ENCODE measurements at places on chromosomes 7 and 10. TPM values are rescaled to one million over a fixed set of nuclear protein-coding genes. Genes with fewer than 3 reads are reported as not detected.
A peak's percentile ranks its signal among the peaks of the same experiment; 100 is the strongest.

The ZNF248 gene
- total RNA-seq, result 12.1 TPM

The PNLIPRP1 gene
- total RNA-seq, result not detected

The C7orf57 gene
- 0.14 TPM for total RNA-seq

The FAM25C gene
- total RNA-seq, result not detected

The BHLHA15 gene
- total RNA-seq, result not detected

The STEAP1 gene
- total RNA-seq, result not detected

DNA sequence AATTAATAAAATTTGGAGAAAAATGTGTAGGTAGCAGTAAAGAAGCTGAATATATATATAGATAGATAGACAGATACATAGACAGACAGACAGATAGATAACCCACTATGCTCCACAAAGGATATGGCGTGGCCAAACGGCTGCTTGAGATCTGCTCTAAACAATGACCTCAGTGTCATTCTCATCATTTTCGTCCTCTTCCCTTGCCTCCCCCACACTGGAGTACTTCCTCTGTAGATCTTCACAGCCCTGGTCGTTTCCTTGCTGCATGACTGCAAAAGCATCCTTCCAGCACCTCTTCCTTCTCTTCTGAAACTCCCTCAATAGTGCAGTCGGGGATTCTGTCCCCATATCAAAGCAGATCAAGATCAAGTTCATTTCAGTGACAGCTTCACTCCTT lies 35.6 kb upstream of the ATP6V0A4 start:
- H3K4me3 ChIP-seq, result no peak overlapping the region
- H3K27ac ChIP-seq, result no peak overlapping the region
- H3K4me1 ChIP-seq, result peaks cover 3% of the 10 kb centered on the region
- no peak for DNase-seq
- no peaks in the 10 kb centered on the region for H3K36me3 ChIP-seq

DNA sequence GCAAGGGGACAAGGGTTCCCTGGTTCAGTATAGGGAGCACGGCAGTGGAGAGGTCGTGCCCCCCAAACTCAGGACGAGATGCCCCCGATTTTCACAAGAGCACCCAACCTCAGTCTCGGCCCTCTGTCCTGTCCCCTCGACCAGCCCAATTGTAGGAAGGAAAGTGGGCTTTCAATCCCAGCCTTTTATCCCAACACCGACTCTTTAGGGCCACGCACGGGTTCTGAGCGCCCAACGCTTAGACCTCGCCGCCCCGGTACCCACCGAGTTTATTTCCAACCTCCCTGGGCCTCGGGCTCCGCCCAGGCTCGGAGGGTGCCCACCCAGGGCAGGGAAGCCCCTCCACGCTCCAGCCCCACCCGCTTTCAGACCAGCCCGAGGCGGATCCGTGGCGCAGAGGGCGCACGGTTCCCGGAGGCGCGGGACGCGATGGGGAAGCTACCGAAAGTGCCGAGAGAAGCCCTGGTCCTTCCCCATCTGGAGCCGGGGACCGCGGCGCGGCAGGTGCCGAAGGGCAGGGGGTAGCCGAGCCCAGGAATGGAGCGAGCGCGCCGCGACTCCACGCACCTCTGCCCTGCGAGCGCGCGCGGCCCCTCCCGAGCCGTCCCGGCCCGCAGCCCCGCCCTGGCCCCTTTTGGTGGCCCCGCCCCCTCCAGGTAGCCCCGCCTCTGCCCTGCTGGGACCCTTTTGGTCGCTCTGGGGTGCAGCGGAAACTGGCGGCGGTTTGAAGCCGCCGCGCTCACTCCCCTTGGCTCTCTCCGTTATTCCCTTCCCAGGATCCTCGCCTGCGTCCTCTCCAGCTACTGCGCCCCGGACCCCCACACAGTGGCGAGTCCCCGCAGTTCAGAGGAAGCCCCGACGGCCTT lies 20.4 kb downstream of the GRID2IP start:
- peak overlapping the region; percentile 80 for H3K4me3 ChIP-seq
- DNase-seq, result peak; percentile 86
- no peak overlapping the region for H3K27ac ChIP-seq
- H3K27me3 ChIP-seq, result peaks cover 43% of the 10 kb centered on the region
- H3K36me3 ChIP-seq, result no peaks in the 10 kb centered on the region

DNA sequence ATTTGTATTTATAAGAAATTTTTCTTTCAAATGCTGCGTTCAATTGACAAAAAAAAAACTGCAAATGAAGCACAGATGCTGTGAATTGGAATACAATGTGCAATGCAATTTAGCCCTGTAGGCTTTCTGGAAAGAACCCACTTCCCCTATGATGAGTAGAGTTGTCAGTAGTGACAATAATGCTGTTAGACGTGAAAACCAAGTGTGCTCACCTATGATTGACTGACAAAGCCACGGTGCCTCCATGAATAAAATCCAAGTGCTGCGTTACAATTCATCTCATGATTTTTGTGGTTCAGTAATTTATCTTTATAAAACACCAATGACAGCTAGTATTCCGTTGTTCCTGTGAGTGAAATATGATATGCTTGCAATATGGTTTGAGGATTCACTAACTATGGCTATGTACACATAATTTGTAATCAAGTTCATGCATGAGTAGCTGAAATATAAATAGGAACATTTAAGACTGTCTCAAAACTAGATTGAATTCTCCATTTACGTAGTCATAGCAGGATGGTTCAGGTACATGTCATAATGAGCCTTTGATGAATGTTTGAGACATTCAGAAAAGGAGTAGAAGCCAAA lies 1160.3 kb downstream of the CNTNAP2 start:
- H3K4me3 ChIP-seq, result no peak overlapping the region
- no peaks in the 10 kb centered on the region for H3K36me3 ChIP-seq
- H3K27me3 ChIP-seq, result no peaks in the 10 kb centered on the region
- H3K27ac ChIP-seq, result no peak overlapping the region
- H3K4me1 ChIP-seq, result no peaks in the 10 kb centered on the region

GRCh38 chr7:30652698-30653641 lies 29.3 kb downstream of the CRHR2 start:
- no peak overlapping the region for H3K4me3 ChIP-seq
- H3K4me1 ChIP-seq, result no peaks in the 10 kb centered on the region
- peaks cover 3% of the 10 kb centered on the region for H3K36me3 ChIP-seq
- H3K27me3 ChIP-seq, result no peaks in the 10 kb centered on the region
- DNase-seq, result peak; percentile 23
- H3K27ac ChIP-seq, result no peak overlapping the region

DNA sequence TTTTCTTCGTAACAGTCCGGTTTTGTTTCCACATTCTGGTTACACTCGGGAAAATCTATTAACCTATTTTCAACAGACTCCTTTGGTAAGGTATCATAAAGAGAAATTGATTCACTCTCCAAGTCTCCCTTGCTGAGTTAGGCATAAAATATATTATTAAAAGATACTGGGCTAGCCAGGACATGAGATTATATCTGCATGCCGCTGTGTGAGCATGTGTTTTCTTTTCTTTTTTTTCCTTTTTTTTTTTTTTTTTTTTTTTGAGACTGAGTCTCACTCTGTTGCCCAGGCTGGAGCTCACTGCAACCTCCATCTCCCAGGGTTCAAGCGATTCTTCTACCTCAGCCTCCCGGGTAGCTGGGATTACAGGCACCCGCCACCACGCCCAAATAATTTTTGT lies 23.0 kb upstream of the SFMBT2 start:
- no peak for DNase-seq
- peaks cover 22% of the 10 kb centered on the region for H3K27me3 ChIP-seq
- no peak overlapping the region for H3K4me3 ChIP-seq

DNA sequence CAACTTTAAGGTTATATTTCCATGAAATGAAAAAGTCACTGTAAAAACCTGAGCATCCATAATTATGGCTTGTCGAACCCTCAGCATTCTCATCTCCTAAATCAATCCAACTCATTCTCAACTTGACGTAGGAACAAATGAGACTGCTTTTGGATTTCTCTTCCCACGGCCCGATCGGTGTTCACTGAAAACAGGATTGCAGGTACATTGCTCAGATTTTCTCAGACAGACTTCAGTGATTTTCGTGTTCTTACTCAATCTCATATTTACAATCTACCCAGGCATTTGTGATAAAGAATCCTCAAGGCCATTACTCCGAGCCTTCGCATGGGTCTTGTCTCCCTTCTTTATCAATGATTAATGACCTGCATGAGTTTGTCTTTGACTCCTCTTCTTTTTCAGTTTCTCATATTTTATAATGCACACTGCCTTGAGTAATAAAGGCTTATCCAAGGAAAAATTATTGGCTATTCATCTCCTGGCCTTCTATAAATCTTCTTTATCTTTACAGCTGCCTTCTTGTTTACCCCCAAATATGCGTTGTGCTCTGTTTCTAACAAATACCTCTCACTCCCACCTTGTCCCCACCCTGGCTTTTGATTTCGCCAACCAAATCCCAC lies 90.4 kb upstream of the MYO3A start:
- peaks cover 2% of the 10 kb centered on the region for H3K27me3 ChIP-seq
- no peak overlapping the region for H3K4me3 ChIP-seq
- DNase-seq, result no peak
- H3K36me3 ChIP-seq, result no peaks in the 10 kb centered on the region

- peaks cover 22% of the 10 kb centered on the region for H3K36me3 ChIP-seq
- H3K4me1 ChIP-seq, result peaks cover 8% of the 10 kb centered on the region
- no peak overlapping the region for H3K27ac ChIP-seq
- no peak for DNase-seq
These were observed 86.7 kb upstream of the GSDME start for GRCh38 chr7:24843821-24844434.

GRCh38 chr10:15320522-15321203 lies 50.4 kb downstream of the FAM171A1 start:
- H3K36me3 ChIP-seq, result no peaks in the 10 kb centered on the region
- H3K27me3 ChIP-seq, result peaks cover 6% of the 10 kb centered on the region
- no peak for DNase-seq
- peaks cover 2% of the 10 kb centered on the region for H3K4me1 ChIP-seq
- H3K27ac ChIP-seq, result no peak overlapping the region

GRCh38 chr7:107262857-107263256 lies 94.1 kb downstream of the HBP1 start:
- H3K27me3 ChIP-seq, result no peaks in the 10 kb centered on the region
- peaks cover 3% of the 10 kb centered on the region for H3K36me3 ChIP-seq
- H3K4me3 ChIP-seq, result no peak overlapping the region
- DNase-seq, result no peak
- H3K4me1 ChIP-seq, result no peaks in the 10 kb centered on the region
- H3K27ac ChIP-seq, result peak overlapping the region; percentile 2

- DNase-seq, result no peak
- H3K36me3 ChIP-seq, result peaks cover 4% of the 10 kb centered on the region
- no peak overlapping the region for H3K27ac ChIP-seq
- H3K4me1 ChIP-seq, result peaks cover 17% of the 10 kb centered on the region
- H3K27me3 ChIP-seq, result no peaks in the 10 kb centered on the region
These were observed 50.1 kb upstream of the DRGX start for GRCh38 chr10:49446031-49446430.

- no peak overlapping the region for H3K27ac ChIP-seq
- H3K4me1 ChIP-seq, result no peaks in the 10 kb centered on the region
- DNase-seq, result no peak
- no peaks in the 10 kb centered on the region for H3K27me3 ChIP-seq
- H3K36me3 ChIP-seq, result no peaks in the 10 kb centered on the region
These were observed 55.7 kb upstream of the ZRANB1 start for GRCh38 chr10:124886195-124886594.

DNA sequence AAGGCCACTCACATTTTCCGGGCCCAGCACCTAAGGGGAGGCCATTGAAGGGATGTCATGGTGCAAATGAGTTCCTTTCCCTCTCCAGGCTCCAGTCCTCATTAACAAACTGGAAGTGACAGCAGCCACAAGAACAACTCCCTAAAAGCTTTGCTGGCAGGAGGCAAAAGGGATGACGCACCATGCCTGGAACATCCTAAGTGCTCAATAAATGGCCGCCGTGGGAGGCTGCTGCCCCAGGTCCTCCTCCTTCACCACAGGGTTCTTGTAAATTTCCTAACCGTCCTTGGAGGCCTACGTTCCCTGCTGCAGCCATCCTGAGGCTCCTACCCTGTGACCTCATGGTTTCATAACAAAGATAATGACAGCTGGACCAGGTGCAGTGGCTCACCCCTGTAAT lies 41.3 kb upstream of the CAMK1D start:
- no peak overlapping the region for H3K4me3 ChIP-seq
- no peaks in the 10 kb centered on the region for H3K36me3 ChIP-seq
- H3K4me1 ChIP-seq, result peaks cover 2% of the 10 kb centered on the region
- no peak for DNase-seq

- no peaks in the 10 kb centered on the region for H3K4me1 ChIP-seq
- H3K27ac ChIP-seq, result no peak overlapping the region
- DNase-seq, result no peak
- H3K4me3 ChIP-seq, result no peak overlapping the region
- H3K36me3 ChIP-seq, result no peaks in the 10 kb centered on the region
- H3K27me3 ChIP-seq, result peaks cover 5% of the 10 kb centered on the region
These were observed 186.2 kb upstream of the SVIL start for GRCh38 chr10:29820890-29821461.

DNA sequence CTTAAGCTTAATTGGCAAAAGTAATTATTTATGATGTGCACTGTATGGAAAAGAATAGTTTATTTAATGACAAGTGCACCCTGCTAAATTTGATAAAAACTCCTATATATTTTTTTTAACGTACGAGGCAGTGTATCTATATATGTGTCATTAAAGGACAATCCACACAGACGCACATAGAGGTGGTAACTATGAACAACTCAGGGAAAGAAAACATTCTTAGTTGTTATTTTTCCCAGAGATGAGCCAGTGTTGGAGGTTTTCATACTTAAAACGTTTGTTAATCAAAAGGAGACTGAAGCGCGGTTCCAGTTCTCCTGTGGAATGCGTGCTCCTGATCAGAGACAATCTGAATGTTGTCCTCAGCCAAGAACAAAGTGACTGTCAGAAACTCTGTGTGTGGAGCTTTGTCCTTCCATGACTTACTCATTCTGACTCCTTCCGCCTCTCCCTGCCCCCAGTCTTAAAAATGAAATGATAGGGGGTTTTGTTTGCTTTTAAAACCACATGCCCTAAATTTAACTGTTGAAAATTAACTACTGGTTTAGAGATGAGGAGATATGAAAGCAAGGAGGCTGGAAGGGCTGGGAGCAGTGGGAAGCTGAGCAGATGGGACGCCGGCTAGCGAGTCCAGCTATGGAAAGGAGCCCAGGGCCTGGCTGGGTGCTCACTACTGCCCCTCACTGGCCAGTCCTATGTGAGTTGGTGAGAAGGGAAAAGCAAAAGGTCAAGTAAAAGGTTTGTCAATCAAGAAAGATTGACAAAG lies 99.6 kb downstream of the SVIL start:
- peaks cover 4% of the 10 kb centered on the region for H3K4me1 ChIP-seq
- H3K27ac ChIP-seq, result no peak overlapping the region
- DNase-seq, result no peak
- peaks cover 2% of the 10 kb centered on the region for H3K36me3 ChIP-seq

DNA sequence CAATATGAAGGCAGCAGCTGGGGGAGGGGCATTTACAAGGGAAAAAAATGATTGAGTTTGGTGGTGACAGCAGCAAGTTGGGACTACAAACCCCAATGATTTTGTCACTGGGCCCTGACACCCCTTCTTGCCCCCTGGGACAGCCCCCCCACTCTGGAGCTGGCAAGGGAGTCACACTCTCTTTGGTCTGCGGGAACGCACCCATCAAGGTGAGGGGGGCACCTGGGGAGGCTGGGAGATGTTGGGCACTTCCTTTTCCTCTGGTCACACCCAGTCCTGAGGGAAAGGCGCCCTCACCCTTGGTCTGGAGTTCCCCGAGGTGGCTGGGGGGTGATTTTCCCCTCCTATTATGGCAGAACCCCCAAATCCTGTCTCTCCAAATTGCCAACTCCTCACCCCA lies 24.4 kb downstream of the EPHB4 start:
- no peak overlapping the region for H3K4me3 ChIP-seq
- peaks cover 13% of the 10 kb centered on the region for H3K4me1 ChIP-seq
- no peaks in the 10 kb centered on the region for H3K36me3 ChIP-seq
- H3K27me3 ChIP-seq, result peaks cover 3% of the 10 kb centered on the region
- H3K27ac ChIP-seq, result no peak overlapping the region
- DNase-seq, result no peak

GRCh38 chr10:69228151-69228550 lies 8.0 kb downstream of the HKDC1 start:
- no peak for DNase-seq
- peak overlapping the region; percentile 85 for H3K4me3 ChIP-seq
- H3K36me3 ChIP-seq, result peaks cover 3% of the 10 kb centered on the region
